ENCODE measurements at places on chromosomes 3 and 15.

- DNase-seq, result peak; percentile 85
These were observed 284 bp upstream of the TSC22D2 start for GRCh38 chr3:150407808-150408220.

DNA sequence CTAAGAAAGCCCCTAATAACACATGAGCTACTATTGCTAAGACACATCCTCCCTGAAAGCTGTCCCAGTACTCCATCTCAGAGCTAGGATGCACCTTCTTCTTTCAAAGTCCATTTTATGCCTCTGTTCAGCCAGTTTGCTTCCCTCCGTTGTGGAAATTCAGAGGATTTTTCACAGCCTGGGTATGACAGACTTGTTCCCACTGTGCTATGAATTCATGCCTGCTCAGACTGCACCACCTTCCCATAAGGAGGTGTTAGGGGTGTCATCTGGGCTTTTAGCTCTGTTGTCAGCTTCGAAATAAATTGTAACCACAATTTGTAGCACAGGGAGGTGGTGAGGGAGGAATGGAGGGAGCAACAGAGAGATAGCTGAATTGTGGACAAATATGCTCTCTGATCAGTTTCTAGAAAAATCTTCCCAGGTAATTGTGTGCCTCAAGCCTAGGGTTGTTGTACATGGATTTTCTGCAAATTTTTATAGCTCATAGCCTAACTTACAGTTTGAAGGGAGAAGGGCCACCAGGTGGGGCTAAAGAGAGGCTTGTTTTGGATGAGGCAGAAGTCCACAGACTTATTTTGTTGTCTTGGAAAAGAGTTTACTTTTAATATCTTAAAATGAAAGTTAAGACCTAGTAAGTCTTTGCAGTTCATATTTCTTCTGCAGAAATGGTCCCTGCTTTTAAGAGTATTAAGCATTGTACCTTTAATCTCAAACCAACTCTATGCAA lies 462.0 kb downstream of the PDCD6IP start:
- peak; percentile 33 for DNase-seq

DNA sequence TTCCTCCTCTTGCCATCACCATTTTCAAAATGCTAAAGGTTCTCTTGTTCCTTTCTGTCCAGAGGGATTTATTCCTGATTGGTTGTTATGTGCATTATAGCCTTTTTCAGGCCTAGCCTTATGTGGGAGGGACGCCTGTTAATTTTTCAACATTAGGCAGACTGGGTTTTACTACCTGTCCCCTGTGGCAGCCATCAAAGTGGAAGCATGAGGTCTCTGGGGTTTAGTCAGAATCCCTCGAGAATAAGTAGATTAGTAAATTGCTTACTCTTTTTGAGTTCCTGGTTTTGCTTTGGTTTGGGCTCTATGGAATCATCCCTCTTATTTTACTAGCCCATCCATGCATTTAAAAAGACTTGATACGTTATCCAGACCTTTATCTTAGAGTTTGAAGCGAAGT lies 32.4 kb downstream of the PAK2 start:
- no peak for DNase-seq

DNA sequence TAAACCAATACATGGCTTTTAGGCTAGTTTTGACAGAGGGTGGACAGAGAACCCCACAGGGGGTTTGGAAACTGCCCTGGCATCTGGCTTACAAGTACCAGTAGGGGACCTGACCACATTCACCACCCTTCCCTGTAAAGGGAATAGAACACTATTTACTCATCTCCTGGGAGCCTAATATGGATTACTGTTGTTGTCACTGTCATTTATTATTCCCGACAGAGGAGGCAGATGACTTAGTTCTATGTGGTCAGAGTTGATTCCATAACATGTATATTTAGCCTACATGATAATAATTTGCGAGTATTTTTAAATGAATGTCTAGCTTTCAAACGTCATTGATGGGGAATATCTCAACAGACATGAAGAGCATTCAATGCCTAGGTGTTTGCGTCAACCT lies 15.9 kb downstream of the ZBTB38 start:
- no peak for DNase-seq

Measured in kidney capillary endothelial cell (primary cell).